Psoas muscle (tissue), 8 donors: ENCODE measurements at places on chromosomes 2 and 18.

DNA sequence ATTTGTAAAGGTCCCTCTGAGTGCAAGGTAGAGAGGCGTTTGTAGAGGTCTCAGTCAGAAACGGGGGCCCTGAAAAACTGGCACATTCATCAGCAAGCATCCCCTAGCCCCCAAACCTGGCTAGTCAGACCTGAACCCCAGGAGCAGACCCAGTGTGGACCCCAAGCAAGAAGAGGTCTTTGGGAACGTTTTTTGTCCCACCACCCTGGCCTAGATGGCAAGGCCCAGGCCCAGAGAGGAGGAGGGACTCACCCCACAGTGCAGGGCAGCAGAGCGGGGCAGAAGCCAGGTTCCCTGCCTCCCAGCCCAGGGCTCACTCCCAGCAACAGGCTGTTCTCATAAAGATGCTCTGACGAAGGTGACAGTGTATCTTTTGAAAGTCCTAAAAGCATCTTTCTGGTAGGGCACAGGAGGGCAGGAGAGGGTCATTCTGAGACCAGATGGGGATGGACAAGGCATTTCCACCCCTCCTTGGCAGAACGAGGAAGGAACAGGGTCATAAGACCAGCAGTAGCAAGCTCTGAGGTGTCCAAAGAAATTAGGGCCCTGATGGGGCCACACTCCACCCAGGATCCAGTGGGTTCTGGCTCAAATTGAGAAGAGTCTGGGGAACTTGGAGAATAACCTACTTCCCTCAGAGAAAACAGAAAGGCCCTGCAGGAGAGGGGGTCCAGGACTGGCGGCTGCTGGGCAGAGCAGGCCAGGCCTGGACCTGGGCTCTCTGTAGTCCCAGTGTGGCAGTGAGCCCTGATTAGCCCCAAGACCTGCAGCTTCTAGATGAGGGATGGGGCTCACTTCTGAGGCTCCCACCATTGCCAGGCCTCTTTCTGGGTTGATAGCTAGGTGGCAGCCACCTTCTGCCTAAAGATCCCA is 18.2 kb downstream of the ADRA2B start:
- DNase-seq, result no peak

GRCh38 chr18:13491138-13491537 is 235.2 kb downstream of the FAM210A start:
- DNase-seq, result no peak

GRCh38 chr2:152615177-152615576 is 102.1 kb downstream of the PRPF40A start:
- DNase-seq, result no peak

DNA sequence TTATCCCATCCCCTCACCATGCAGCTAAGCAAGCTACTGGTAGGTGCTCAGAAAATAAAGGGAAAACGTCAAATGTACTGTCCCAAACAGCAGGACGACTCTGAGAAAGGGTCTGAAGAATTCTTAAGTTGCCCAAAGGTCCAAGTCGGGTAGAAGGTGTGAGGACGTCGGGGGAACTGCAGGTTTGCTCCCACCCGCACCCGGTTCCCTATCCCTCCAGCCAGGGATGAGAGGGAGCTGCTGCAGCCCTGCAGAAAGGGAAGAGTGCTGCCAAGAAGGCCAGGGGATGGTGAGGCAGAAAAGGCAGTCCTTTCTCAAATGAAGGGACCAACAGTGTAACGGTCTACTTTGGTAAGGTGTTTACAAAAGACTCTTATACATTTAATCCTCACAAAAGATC is 6.9 kb upstream of the UCN start:
- DNase-seq, result no peak

DNA sequence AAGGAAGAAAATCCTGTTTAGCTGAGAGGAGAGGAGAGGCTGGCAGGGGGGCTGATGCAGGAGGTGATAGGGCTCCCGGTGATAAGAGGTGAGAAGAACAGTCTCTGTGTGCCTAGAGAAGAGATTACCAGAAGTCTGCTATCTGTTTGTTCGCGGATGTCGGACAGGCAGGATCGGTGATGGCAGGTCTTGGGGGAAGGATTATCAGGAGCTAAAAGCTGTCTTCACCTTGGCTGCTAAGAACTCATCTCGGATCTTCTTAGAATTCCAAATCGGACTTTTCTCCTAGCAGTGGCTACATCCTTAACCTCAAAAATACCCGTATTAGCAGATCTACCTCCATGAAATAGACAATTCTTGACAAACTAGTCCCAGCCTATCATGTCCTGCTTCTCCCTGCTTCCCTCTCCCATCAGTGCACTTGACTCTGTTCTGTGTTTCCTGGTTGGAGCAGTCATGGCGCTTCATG is 282.1 kb upstream of the TRIB2 start:
- no peak for DNase-seq
